NCI-H1105 (cell line): ENCODE measurements at places on chromosomes 2 and 18.

- DNase-seq, result no peak
These were observed 42.0 kb downstream of the ANO7 start for GRCh38 chr2:241230435-241230834.

DNA sequence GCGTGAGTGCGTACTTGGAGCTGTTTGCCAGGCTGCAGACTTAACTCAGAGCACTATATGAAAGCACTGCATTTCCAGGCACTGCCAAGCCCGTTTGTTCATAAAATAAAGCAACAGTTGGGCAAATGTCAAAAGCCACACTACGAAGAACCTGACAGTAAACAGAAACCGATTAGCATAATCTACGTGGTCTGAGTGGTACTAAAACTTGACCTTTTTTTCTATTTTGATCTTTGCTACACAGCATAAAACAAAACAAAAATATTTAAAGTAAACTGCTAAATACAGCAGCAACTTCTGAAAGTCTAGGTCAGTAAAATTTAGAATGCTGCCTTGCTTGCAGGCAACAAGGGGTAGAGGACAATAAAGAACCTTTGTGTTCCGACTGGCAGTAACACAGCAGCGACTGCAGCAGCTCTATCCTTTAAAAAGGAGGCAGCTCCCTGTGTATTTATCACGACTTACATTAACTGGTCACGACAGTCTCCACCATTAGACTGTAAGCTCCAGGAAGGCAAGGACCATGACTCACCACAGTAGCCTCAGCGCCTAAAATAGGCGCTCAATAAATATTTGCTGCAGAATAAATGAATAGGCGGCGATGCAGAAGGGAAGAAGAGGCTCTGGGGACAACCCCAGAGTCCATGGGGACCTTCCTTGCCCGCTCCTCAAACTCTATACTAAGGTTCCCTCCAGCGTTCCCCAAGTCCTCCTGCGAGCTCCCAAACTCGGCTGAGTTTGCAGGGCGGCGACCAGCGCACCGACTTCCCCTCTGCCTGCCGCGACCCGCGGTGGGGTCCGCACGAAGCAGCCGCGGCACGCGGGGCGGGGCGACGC, 902 bp downstream of the SS18 start:
- peak; percentile 57 for DNase-seq

DNA sequence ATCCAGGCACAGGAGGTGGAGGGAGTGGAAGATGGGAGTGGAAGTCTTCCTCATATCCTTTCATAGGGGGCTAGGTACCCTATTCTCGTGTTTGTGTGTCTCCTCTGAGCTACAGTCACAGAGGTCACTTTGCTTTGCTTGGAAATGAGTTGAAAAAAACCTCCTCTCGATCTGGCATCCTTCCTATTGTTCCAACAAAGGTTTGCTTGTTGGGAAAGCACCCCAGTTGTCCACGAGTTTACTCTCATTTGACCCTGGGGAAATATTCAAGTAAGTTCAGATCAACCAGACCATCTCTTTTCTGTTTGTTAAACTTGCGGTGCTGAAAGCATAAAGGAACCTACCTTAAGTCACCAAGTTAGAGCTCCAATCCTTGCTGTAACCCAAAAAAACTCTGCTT, 59.3 kb downstream of the ARHGEF33 start:
- DNase-seq, result no peak

- no peak for DNase-seq
These were observed 470.2 kb downstream of the FBXO15 start for GRCh38 chr18:73677450-73677849.

DNA sequence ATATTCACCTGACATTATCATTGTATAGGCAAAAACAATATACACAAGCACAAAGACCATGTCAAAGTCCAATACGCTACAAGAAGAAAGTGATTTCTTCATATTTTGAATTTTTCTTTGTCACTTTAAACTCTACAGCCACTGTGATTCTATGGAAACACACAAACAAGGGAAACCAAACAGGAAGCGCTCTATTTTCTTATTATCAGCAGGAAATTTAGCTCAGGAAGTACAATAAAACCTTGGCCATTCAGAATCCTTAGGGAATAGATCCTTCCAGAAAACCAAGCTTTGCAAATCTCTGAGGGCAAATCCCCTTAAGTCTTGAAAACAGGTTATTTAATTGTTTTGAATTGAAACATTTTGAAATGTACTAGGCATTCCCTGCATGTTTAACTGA, 336.2 kb downstream of the EPHA4 start:
- DNase-seq, result no peak

DNA sequence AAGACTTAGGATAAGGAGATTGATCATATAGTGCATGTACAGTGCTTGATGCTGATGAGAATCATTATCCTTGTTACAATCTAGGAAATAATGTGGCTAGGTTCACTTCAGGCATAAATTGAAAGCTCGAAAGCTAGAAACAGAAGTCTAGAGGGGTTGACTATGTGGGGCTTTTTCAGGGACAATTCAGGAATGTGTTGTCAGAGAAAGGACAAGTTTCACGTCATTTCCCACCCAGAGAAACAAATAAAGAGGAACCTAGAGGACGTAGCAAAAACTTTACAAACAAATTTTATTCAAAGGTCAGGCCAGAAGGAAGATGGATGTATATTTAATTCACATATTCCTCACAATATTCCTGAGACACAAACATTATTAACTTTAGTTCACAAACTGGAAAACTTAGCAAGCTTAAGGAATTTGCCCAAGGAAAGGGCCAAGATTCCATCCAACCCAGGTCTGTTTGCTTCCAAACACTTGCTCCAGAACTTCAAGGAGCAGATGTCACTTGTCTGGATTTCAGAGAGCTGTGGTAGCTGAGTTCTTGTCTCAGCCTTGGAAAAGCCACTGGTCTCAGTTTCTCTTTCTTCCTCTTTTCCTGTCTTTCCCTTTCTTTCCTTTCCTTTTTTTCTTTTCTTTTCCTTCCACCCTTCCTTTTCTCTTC, 7.4 kb downstream of the CYRIA start:
- DNase-seq, result no peak

DNA sequence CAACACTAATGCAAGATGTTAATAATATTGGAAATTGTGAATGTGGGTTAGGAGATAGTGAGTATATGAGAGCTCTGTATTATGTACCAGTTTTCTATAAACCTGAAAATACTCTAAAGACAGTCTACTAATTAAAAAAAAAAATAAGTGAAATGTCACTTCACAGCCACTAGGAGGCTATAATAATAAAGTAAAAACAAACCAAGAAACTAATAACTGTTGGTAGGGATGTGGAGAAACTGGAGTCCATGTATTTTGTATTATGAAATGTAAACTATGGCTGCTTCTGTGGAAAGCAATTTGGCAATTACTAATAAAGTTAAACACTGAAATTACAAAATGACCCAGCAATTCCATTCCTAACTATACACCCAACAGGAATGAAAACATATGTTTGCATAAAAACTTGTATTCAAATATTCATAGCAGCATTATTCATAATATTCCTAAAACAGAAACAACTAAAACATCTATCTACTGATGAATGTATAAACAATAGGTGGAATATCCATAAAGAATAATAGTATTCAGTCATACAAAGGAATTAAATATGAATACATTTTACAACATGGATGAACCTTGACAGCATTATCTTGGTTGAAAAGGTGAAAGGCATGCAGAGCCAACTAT, 36.2 kb downstream of the CCDC178 start:
- no peak for DNase-seq

DNA sequence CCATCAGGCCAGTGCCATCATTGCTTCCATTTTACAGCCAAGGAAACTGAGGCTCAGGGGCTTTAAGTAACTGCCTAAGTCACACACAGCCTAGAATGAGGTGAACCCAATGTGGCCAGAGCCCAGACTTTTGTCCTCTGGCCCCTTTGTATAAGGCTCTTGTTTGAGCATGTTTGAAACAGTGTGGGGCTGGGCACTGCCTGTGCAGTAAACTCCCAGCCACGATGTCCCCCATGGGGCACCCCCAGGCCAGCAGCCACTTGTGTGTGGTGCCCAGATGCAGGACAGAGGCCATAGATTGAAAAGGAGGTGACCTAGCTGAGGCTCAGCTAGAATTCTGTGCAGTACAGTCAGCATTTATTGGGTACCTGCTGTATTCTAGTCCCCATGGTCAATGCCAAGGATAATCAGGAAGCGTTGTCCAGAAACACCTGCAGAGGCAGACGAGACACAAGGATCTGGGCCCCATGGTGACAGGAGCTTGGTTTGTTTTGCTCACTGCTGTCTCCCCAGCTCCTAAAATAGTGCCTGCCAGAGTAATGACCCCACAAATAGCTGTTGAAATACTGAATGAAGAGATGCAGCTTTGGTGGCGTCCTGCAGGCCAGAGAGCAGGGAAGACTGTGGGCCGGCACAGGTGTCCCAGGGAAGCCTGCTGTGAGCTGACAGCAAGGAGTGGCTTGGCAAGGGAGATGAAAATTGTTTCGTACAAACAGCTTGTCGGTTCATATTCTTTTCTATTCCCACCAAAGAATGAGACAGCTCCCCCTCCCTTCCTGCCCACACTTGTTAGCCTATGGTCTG, 160.7 kb downstream of the LDLRAD4 start:
- DNase-seq, result no peak

DNA sequence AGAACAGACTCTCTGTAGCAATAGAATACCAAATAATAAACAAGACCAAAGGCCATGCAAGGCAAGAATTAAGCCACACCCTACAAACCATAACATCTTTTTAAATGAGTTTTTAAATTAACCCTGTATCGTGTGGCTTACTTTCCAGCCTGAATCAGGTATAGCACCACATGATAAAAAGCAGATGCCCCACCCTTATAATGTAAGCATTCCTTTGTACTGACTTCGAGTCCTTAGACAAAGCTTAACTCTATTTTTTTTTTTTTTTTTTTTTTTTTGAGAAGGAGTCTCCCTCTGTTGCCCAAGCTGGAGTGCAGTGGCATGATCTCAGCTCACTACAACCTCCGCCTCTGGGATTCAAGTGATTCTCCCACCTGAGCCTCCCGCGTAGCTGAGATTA, 1.7 kb upstream of the C2orf42 start:
- no peak for DNase-seq

DNA sequence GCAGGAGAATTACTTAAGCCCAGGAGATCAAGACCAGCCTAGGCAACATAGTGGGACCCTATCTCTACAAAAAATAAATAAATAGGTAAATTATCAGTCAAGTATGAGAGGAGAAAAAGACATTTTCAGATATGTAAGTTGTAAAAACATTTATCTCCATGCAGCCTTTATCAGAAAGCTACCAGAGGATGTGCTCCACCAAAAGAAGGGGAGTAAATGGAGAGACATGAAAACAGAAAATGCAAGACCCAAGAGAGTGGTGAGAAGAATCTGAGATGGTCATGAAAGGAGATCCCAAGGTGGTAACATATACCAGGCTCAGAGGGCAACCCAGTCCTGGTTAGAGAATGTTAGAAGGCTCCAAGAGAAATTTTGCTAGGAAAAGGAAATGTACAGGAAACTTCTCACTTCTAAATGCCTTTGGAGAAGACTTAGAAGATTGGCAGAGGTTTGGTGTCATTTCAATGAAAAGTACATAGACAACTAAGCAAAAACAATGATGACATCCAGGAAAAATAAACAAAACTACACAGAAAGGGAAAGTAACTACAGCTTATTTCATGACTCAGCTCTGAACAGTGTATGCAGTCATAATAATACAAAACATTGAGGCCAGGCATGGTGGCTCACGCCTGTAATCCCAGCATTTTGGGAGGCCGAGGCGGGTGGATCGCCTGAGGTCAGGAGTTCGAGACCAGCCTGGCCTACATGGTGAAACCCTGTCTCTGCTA, 19.5 kb downstream of the CIB4 start:
- DNase-seq, result no peak

DNA sequence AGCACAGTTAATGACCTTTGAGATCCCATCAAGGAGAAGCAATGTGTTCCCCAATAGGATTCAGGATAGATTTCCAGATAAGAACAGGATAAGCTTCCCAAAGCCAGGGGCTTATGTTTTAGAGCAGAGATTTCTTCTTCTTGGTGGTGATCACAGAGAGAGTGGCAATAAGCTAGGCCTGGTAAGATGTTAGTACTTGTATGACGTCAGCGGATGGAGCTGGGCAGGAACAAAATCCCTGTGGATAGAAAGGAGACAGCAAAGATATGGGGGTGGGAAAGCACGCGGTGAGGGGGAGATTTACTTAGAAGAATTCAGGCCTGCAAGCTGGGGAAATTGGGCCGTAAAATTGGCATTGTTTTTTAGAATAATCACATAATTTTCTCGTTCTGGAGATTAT, 323.0 kb downstream of the MTX2 start:
- DNase-seq, result no peak

GRCh38 chr2:33577668-33578067, 21.4 kb downstream of the FAM98A start:
- DNase-seq, result no peak

- DNase-seq, result no peak
These were observed 4.6 kb upstream of the PXDN start for GRCh38 chr2:1748741-1749488.

DNA sequence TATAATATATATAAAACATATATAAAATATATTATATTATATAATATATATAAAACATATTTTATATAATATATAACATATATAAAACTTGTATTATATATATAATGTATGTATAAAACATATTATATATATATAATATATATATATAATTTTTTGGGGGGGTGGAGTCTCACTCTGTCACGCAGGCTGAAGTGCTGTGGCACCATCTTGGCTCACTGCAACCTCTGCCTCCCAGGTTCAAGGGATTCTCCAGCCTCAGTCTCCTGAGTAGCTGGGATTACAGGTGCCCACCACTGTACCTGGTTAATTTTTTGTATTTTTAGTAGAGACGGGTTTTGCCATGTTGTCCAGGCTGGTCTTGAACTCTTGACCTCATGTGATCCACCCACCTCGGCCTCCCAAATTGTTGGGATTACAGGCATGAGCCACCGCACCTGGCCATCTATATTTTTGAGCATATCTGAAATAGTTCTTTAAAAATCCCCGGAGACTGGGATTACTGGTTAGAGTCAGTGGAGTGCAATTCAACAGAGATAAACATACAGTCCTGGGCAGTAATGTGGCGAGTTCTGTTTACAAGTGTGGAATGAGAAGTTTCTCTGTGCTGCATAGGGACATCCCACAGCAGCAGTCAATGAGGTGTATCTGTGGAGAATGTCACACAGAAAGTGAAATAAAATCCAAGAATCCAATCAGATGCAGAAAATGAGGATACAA, 208.4 kb downstream of the MYCN start:
- no peak for DNase-seq

- DNase-seq, result peak; percentile 48
These were observed 90.2 kb downstream of the BCL11A start for GRCh38 chr2:60463249-60463648.

- no peak for DNase-seq
These were observed 200.4 kb downstream of the MEMO1 start for GRCh38 chr2:31810200-31810917.

DNA sequence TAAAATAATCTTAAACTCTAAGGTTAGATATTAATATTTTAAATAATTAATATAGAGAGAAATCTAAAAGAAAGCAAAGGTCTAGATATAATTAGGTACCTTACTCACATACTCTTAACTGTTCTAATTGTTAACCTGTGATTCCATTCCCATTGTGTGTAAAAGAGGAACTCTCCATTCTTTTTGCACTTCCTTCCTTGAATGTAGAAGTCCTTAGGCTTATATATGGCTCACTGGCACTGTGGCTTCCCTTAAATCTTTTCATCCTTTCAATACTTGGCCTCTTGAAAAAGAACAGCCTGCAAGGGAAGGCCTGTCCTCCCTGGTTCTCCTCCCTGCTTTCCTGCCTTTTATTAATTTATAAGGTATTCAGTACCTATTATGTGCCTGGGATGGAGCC, 182.8 kb upstream of the FOSL2 start:
- no peak for DNase-seq

GRCh38 chr2:189609853-189610252, 29.3 kb upstream of the SLC40A1 start:
- DNase-seq, result no peak

GRCh38 chr2:174009488-174010223, 44.5 kb upstream of the SP3 start:
- DNase-seq, result no peak

GRCh38 chr2:32502941-32503340, 124.9 kb upstream of the TTC27 start:
- no peak for DNase-seq
